ENCODE measurements at places on chromosomes 2 and 18.
A peak's percentile ranks its signal among the peaks of the same experiment; 100 is the strongest.

DNA sequence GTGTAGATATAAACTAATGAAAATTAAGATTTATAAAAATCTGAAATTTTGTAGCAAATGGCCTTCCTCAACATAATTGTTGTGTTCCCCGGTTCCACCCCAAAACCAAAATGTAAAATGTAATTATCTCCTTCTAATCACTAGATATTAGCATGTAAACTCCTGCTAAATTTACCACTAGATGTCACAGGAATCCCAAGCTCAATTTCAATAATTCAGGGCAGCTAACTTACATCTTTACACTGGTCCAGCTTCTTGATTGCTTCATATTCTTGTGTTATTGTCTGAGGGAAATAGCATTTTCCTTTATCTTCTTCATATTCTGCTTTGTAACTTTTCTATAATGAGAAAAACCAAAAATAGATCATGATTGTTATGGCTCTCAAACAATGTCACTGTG, 42.6 kb downstream of the NEB start:
- no peak for DNase-seq

DNA sequence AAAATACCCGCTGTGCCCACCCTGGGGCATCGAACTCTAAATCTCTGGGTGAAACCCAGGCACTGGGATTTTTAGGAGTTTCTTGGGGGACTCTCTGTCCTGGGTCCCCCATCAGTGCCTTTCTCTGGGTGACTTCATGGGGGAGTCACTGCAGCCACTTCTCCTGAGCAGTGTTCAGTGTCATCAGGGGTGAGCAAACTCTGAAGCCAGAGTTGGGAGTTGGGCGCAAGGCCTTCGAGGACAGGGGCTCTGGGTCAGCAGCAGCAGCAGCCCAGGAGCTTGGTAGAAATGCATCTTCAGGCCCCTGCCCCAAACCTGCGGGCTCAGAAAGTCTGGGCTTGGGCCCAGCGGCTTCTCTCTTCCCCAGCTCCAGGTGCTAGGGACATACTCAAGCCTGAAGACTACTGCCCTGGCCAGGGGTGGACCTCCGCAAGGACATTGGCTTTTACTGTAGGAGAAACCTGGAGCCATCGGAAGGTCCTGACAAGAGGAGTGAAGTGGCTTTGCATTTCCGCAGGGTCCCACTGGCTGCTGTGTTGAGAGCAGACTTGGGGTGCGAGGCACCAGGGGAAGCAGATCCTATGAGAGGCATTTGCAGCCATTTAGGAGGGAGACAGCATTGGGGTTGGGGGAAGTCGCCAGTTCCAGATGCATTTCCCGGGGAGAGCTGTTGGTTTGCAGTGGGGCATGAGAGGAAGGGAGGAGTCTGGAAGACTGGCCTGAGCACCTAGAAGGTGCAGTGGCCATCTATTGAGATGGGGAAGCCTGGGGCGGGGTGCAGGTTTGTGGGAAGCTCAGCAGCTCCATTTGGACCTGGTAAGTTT, 51.5 kb upstream of the FAHD2A start:
- no peak for DNase-seq

DNA sequence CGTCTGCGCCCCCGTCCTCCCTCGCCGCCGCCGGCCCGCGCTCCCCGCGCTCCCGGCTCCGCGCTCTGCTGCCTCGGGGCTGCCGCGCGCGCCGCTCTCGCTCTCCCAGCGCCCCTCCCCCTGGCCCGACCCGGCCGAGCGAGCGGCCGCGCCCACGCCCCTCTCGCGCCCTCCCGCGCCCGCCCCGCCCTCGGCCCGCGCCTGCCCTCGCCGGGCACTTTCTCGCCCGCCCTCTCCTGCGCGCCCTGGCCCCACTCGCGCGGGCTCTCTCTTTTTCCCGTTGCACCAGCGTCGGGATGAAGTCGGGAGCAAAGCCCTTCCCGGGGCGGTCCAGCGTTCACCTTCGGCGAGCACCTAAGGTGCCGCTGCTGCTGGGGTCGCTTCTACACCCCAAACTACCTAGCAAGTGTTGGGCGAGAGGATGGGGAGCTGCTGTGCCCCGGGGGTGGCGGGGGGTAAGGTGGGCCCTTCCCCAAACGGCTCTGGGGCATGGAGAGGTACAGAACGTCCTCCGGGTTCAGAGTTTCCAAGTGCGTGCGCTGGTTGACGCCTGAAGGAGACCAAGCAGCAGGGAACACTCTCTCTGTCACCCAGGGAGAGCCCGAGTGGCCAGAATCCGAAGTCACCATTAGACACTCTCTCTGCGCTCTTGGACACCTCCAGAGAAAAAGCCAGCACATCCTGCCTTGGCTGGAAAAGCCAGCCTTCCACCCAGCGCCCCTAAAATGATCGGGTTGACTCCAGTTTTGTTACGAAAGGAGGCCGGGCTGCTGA, at the start of gene COLEC12:
Gene COLEC12 (minus strand): TSS at position 70 of the 774 bp plus-strand sequence. CDS start 187 bp downstream, outside the sequence.
- peak; percentile 26 for DNase-seq

- peak; percentile 61 for DNase-seq
These were observed 82.8 kb upstream of the CPO start for GRCh38 chr2:206856513-206856912.

GRCh38 chr2:33022989-33023727, 76.4 kb downstream of the LTBP1 start:
- peak; percentile 71 for DNase-seq

DNA sequence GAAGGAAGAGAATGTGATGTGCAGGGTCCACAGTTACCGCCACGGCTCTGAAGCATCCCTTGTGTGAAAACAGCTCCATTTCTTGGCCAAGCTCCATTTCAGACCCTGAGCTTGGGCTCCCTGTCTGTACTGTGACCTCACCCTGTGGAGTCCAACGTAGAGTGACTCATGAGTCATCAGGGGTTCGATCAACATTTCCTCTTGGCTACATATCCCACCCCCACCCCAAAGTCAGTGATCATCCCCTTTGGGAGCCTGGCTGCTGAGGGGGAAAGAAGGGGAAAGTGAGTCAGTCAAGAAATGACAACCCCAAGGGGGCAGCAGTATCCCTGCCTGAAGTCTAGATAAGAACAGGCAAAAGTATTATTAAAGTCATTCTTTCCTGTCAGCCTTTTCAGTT, 62.2 kb downstream of the PAPOLG start:
- no peak for DNase-seq

GRCh38 chr2:168480356-168480755, 24.3 kb downstream of the CERS6 start:
- DNase-seq: no peak

DNA sequence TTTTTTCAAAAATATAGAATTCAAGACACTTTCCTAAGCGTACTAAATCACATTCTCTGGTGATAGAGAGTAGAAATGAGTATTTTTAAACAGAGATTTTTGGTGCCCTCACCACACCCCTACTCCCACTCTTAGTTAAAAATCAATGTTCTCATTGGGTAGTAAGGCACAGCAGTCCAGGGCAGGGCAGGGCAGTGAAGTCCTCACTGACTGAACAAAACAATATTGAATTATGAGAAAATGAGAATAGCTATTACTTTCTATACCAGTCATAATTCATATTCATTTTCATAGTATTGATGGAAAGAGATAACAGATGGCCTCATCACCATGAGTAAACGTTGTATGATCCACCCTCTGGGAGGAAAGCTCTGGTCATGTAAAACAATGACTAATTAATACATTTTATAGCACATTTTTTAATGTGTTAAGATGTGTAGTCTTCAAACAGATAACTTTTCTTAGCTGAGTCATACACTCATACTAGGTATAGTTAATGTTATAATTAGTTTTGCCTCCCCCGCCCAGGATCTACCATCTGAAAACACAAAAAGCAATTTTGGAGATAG, 686.1 kb downstream of the KCNJ3 start:
- DNase-seq: no peak

DNA sequence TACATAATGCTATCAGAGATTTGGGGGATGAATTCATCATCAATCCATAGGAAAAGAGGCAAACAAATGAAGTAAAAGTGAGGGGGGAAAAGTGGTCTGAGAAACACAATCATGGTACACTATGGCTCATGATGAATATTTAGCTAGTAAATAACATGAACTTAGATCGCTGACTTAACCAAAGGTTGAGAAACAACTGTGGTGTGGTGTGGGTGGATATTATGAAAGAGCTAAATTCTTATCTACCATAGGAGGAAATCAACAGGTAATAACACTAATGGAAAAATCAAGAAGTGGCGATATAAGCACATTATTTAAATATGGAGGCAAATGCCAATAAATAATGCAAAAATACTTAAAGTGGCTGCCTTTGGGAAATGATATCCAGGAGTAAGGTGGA, 12.2 kb upstream of the TPRKB start:
- DNase-seq: no peak

- DNase-seq: no peak
These were observed 109.7 kb upstream of the CNTNAP5 start for GRCh38 chr2:123915380-123915779.

- no peak for DNase-seq
These were observed 416.8 kb downstream of the FIGN start for GRCh38 chr2:163319006-163319405.

DNA sequence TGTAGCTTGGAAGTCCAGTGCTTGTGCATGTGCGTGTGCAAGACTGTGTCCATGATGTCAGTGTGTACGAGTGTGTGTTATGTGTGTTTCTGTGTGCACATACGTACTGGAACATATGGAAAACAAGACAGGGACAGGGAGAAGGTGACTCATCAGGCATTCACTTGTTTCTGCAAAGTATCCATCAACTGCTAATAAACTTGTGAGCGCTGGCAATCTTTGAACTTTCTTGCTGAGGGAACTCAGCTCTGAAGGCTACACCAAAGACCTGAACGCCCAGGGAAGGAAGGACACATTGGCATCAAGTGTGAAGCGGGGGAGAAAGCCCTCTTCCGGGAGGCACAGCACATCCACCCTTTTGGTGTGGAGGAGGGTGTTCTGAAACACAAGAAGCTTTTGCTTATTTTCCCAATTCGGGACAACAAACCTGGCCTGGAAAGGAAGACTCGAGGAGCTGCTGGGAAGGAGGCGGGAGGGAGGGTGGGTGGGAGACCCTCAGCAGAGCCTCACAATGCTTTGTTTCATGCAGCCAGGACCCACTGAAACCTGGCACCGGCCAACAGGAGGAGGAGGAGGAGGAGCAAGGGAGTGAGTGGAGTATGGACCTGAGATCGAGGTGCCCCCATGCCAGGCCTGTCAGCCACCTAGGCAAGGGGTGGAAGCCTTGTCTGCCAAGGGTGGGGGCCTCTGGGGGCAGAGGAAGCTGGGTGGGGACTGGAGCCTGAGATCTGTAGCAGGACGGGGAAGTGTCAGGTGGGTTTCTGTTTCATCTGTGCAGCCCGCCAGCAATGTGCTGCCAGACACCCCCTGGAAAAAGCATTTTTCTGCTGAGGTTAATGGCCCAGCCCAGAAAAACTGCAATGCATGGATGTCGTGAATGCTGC, 26.8 kb downstream of the SMAD7 start:
- peak; percentile 58 for DNase-seq

DNA sequence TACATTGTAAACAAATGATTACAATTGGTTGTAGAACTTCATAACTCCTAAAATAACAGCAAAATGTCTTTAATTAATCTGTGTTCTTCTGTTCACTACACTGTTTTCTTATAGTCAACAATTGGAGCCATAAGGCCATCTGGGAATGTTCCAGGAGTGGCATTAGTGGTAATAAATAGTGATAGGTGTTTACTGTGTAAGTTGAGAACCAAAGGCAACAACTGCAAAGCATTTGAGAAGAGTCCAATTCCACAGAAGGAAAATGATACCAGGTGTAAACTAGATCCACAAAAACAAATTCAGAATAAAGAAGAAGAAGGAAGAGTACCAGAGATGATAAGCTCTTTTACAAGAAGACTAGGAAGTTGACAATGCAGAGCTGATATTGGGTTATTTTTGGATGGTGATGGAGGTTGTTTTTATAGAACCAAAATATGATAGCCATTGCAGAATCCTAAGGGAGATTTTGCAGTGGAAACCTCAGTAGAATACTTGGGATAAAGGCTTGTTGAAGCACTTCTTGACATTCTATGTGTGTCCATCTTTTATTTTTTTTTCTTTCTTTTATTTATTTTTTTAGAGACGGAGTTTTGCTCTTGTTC, 52.9 kb downstream of the ANTXR1 start:
- no peak for DNase-seq

GRCh38 chr2:81747481-81748070, 1443.0 kb upstream of the LRRTM1 start:
- DNase-seq: no peak

DNA sequence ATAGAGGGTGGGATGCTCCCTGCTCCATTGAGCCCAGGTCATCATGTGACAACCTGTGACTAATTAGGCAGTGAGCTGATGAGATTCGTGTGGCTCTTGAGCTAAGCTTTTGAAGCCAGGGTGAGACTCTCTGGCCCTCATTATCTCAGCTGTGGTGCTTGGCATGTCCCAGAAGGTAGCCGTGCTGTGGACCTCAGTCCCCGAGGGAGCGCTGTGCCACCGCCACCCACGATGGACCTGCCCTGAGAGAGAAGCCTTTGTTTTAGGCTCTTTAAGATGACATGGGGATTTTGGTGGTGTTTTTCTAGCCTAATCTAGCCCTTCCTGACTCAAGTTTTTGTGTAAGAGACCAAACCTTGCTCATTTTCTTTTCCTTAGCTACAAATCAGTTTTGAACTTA, 66.4 kb downstream of the NEDD4L start:
- DNase-seq: no peak

- DNase-seq: no peak
These were observed 2.3 kb downstream of the PIKFYVE start for GRCh38 chr2:208268156-208268952.

GRCh38 chr2:41947701-41948396, 100.0 kb upstream of the PKDCC start:
- no peak for DNase-seq

DNA sequence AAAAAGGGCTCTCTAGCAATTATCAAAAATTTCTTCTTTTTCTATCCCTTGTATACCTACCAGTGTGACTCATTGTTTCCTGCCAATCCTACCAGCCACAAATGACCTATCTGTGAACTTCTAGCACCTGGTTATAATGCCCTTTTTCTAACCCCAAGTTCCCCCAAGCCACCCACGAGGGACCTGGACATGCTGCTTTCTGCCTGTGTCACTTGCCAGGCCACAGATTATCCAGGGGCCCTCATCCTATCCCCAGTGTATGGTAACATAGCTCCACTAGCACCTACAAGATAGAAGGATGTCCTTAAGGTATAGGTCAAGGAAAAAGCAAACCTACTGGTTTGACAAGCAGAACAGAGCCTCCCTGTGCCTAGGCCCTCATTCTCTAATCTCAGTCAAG, 26.8 kb downstream of the AAK1 start:
- no peak for DNase-seq

GRCh38 chr2:184004948-184005672, 593.2 kb upstream of the ZNF804A start:
- no peak for DNase-seq

GRCh38 chr2:41488888-41489287, 558.9 kb upstream of the PKDCC start:
- no peak for DNase-seq

- DNase-seq: no peak
These were observed 37.5 kb upstream of the NPAS2 start for GRCh38 chr2:100782380-100782878.

GRCh38 chr2:207768866-207769596, 675 bp downstream of the FZD5 start:
- DNase-seq: peak; percentile 27

DNA sequence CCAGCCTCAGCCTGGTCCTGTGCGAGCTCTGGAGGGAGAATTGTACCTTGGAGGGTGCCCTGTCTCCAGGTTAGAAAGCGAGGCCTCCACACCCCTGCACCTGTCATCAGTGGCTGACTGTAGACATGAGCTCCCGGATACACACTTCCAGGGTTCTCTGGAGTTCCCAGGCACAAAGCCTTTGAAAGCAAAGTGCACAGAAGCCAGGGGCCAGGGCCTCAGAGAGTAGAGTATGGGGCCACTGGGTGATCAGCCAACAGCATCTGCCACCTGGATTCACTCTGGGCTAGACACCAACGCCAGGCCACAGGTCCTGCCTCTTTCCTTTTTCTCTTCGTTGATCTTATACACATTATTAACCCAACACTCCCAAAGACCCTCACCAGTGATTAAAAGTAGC, 239.4 kb upstream of the HDAC4 start:
- DNase-seq: no peak

Data from AG08395 (cell line).